ENCODE measurements at places on chromosomes 13 and 19.

DNA sequence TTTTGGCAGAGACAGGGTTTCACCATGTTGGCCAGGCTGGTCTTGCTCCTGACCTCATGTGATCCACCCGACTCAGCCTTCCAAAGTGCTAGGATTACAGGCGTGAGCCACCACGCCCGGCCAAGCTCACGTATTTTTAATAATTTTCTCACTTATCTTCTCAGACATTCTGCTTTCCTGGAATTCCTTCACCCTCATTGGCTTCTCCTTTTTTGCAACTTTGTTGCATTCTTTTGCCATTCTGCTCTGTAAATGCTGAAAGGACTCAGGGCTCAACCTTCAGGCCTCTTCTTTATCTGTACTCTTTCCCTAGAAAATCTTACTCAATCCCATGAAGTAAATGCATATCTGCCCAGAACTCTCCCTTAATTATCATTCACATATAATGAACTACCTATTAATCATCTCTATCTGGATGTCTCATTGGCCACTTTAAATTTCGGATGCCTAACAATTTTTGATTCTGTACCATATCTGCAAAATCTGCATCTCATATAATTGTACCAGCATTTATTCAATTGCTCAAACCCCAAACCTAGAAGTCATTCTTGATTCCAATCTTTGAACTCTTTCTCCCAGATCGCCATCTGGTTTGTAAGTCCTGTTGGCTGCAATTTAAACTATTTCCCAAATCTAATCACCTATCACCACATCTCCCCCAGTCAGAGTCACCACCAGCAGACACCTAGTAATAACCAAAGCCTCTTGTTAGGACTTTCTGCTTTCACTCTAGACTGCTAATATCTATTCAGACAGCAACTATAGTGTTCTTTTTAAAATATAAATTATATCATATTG lies 18.2 kb upstream of the OXGR1 start:
- DNase-seq = no peak

- no peak for DNase-seq
Measured at GRCh38 chr13:30037766-30038165, 187.3 kb upstream of the UBL3 start.

DNA sequence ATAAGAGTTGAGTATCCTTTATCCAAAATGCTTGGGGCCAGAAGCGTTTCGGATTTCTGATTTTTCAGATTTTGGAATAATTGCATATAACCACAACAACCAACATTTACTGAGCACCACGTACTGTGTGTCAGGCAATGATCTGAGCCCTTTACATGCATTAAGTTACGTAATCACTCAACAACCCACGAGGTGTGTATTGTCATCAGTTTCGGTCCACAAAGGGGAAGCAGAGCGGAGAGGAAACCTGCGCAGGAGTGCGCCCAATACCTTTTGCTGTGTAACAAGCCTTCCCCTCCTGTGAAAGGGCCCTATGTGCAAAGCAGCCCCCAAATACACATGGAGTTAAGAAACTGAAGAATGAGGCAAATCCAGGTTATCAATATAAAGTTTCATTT lies 20.7 kb upstream of the NLRP12 start:
- no peak for DNase-seq

- DNase-seq = no peak
Measured at GRCh38 chr13:111129465-111130115, 14.5 kb downstream of the ARHGEF7 start.

- no peak for DNase-seq
Measured at GRCh38 chr13:31891472-31891871, 140.1 kb upstream of the FRY start.

DNA sequence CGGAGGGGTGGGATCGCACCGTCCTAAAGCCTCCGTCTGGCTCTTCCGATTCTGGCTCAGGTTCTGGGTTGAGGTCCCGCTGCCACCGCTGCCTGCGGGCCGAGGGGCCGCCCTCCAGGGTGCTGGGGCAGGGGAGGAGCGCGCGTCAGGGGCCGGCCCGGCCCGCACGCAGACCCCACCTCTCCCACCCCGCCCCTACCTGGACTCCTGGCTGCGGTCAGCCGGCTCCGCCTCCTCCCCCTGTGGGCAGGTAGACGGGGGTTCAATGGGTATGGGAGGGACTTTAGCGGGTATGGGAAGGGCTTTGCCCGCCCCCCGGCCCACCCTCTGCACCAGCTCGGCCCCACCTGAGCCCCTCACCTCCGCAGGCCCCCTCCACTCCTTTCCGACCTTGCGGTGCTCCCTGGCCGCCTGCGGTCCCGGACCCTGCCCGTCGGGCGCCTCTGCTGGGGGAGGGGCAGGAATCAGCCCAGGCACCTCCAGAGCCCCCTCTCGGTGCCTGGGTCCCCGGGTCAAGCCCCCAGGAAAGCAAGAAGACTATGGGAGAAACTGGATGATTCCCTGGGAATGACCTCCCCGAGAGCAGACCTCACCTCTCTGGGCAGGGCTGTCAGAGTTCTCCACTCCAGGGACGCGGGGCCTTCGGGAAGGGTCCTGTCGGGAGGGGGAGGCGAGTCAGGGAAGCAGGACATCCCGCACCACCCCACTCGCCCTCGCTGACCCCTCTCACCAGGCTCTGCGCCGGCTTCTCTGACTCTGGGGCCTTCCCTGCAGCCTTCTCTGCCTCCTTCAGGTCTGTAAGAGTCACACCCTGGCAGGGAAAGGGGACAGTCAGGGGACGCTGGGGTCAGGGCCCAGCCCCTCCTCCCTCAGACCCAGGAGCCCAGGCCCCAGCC lies 17.0 kb downstream of the EPS8L1 start:
- DNase-seq = no peak

DNA sequence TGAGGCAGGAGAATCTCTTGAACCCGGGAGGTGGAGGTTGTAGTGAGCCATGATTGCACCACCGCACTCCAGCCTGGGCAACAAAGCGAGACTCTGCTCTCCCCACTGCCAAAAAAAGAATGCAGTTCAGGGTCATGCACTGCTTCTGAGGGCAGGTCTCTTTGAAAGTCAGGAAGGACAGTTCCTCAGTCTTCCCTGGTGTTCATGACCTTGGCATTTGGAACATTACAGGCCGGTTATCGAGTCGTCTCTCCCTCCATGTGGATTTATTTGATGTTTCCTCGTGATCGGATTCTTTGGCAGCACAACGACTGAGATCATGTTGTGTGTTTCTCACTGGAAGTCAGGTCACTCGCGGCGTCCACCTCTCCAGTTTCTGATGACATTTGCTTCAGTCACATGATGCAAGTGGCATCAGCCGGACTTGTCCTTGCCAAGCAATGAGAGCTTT lies 17.2 kb downstream of the FGF21 start:
- no peak for DNase-seq

GRCh38 chr13:21980049-21980448 lies 309.2 kb downstream of the FGF9 start:
- DNase-seq = no peak

DNA sequence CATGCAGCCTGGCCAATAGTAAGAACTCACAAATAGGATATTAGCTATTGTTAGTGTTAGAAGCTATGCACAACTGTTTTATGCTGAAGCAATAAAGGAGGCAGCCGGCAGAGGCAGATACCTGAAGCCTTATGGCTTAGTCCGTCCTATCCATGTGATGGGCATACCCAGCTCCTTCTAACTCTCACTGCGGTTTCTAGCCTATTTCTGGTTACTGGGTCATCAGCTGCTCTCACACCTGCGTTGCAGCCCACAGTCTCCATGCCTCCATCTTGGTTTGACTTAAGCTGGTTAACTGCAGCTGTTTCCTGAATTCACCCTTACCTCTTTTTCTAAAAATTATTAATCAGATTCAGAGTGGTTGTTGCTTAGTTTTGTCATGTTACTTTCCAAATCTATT lies 40.5 kb upstream of the CNMD start:
- DNase-seq = no peak

DNA sequence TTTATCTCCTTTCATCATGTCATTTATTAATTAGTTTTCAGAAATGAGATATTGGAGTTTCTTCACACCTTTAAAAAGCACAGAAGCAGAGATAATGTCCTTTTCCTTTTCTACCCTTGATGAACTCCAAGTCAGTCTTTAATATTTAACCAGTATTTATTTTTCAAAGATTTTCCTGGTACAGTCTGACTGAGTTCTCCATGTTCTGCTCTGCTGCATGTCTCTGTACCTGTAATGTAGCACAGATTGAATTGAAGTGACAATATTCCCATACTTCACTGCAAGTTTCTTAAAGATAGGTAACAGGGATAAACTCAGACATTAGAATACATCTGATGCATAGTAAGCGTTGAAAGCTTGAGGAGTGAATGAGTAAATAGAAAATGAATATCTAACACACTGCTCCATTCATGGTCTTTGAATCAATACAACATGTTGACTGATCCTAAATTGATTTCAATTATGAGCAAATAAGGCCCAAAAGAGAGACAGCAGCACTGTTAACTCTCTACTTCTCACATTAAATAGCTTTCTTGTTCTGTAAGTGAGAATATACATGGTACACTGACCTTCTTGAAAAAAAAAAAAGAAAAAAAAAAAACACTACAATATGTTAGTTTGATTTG lies 1323.6 kb upstream of the PRR20A start:
- DNase-seq = no peak

DNA sequence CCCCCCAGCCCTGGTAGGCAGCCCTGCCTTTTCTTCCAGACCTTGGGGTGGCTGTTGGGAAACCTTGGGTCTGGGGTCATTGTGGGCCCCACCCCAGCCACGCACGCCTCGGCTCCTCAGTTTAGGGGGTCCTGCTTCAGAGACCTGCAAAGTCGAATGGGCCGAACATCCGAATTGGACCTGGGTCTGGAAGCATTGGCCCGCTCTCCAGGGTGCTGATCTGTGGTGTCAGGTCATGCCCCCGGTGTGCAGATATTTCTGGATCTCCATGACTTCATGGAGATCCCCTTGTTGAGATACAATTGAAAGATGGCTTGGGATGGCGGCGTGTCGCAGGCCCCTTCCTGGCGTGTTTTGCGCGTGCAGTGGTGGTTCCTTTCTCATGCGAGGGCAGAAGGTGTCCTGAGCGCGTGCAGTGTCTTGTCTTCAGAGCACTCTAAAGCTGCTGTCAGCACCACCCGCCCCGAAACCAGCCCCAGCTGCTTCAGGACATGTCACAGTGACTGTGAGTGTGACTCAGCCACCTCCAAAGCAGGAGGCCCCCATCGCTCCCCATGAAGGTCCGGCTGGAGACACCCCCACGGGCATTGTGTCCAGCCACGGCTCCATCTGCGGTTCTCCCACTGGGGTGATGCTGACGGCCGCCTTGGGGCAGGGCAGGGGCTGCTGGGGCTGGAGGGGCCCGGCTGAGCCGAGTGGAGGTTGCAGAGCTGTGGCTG lies 112.7 kb downstream of the KDM4B start:
- no peak for DNase-seq

DNA sequence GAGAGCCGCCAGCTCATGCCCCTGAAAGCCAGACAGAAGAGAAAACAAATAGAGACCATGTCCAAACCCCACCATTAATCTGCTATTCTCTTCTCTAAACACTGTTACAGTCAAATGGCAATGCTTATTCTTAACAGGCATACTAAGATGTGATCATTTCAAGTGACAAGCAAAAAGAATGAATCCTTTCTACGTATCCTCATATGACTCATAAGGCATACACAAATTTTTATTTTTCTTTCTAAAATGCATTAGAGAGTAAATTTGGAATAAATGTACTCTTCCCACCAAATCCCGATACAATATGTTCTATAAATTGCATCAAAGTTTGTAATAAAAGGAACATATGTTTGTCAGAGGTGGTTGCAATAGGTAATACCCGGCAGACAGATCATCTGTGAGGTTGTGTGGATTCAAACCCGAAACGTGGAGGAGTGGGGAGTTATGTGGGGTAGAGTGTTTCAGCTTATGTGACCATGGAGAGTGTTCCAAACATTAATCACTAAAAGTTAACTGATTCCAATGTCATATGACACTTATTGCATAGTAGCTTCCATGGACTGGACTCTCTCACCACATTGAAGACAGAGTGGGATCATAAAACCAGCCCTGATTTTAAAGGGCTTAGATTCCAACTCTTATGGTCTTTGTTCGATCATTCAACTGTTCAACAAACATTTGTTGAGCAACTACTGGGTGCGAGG lies 213.1 kb downstream of the DCLK1 start:
- no peak for DNase-seq

GRCh38 chr19:1133471-1133929 lies 29.7 kb downstream of the GPX4 start:
- no peak for DNase-seq

- DNase-seq = no peak
Measured at GRCh38 chr13:25037057-25037813, 58.7 kb upstream of the PABPC3 start.

DNA sequence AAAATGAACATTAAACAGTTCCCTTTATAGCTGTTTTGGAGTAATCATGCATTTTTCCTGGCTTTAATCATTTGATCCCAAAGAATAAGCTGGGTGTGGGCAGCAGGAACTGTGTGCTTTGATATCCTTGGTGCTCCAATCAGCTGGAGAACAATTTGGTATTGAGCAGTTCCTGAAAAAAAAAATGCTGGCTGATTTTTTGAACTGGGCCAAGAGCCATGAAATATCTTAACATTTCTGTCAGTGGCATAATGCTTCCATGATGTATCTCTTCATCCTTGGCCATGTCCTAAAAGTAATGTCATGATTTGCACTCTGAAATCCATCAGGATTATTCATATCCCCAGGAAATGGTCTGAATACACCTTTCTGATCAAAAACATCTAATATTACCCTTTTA lies 134.7 kb downstream of the LHFPL6 start:
- no peak for DNase-seq

DNA sequence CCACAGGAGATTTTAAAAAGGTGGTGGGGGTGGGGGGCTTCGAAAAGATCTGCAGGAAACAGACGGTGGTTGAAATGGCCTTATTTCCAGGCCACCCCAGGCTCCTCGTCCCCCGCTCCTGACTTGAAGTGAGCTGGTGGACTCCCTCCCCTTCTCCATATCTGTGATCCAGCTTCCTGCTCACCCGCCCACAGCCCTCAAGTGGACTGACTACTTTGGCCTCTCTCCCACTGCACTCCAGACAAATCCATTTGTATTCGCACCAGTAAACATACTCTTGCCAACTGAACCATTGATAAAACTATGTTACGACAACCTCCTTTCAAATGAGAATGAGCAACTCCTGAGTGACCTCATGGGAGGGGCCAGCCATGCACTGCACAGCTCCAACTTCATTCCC lies 259.5 kb downstream of the COL4A1 start:
- no peak for DNase-seq

DNA sequence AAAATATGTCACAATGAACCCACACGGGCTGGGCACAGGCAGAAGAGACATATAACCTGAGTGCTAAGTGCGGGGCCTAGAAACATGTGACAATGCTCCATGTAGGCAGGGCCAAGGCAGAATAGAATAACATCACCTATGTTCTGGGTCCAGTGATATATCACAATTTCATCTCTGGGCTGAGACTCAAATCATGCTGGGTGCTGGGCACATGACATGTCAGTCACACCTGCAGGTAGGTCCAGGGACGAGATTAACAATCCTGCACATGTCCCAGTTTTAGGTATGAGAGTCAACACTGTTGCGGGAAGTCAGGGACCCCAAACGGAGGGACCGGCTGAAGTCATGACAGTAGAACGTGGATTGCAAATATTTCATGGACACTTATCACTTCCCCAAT lies 50.3 kb downstream of the ZNF99 start:
- no peak for DNase-seq

- DNase-seq = no peak
Measured at GRCh38 chr13:30859326-30859725, 46.7 kb upstream of the MEDAG start.

All from HS-5 (cell line).